ENCODE measurements at places on chromosomes 6 and 20. TPM values are rescaled to one million over a fixed set of nuclear protein-coding genes. Genes with fewer than 3 reads are reported as not detected.

RNF39 gene
- not detected for total RNA-seq

C20orf202 gene
- 0.09 TPM for total RNA-seq

TRIM31 gene
- not detected for total RNA-seq

OTOR gene
- total RNA-seq, result not detected

SLC17A3 gene
- 1.1 TPM for total RNA-seq

RAET1L gene
- not detected for total RNA-seq

TBXT gene
- total RNA-seq, result not detected

XKR7 gene
- not detected for total RNA-seq

VAPB gene
- 17.2 TPM for total RNA-seq

OVOL2 gene
- total RNA-seq, result not detected

KCNK16 gene
- total RNA-seq, result not detected

NT5E gene
- 67.2 TPM for total RNA-seq

NKX2-2 gene
- total RNA-seq, result not detected
